T-helper 2 cell treated with Interferon-gamma antibody and Interleukin-4, amounts not matched to agents 100 ng/mL and 5 ng/mL, for 36 hours (primary cell): ENCODE measurements at places on chromosomes 3 and 15. TPM values are rescaled to one million over a fixed set of nuclear protein-coding genes. Genes with fewer than 3 reads are reported as not detected.

Gene LRRC2
- total RNA-seq: 0.09 TPM in 1 of 2 replicates, not detected in the other

Gene TLR9
- 0.25 TPM in 1 of 2 replicates, not detected in the other for total RNA-seq

Gene TMCO5A
- not detected in 2 replicates for total RNA-seq

Gene MTMR10
- 19.1 and 22.9 TPM in 2 replicates for total RNA-seq

Gene CCR9
- not detected in 2 replicates for total RNA-seq

Gene DCLK3
- total RNA-seq: not detected in 2 replicates

Gene PYGO1
- not detected in 2 replicates for total RNA-seq

Gene LRIG1
- total RNA-seq: 33.9 and 34.2 TPM in 2 replicates

Gene SLC41A3
- total RNA-seq: 20.6 and 25.1 TPM in 2 replicates

Gene SLC28A1
- not detected in 2 replicates for total RNA-seq

Gene PARP14
- 96.4 and 101 TPM in 2 replicates for total RNA-seq

Gene UBXN7
- 47.9 and 49.7 TPM in 2 replicates for total RNA-seq

Gene TMEM207
- not detected in 2 replicates for total RNA-seq

Gene CHRD
- total RNA-seq: not detected in 2 replicates

Gene MAP6D1
- 0.57 and 1.4 TPM in 2 replicates for total RNA-seq

Gene CEP97
- total RNA-seq: 22.0 and 22.3 TPM in 2 replicates

Gene MST1R
- 2.1 and 3.2 TPM in 2 replicates for total RNA-seq

Gene SERPINI2
- total RNA-seq: not detected in 2 replicates

Gene DENND4A
- 31.2 and 32.1 TPM in 2 replicates for total RNA-seq

Gene ZBED2
- total RNA-seq: 13.1 and 14.2 TPM in 2 replicates

Gene GABRR3
- total RNA-seq: 0.05 TPM in 2 replicates

Gene RARB
- total RNA-seq: not detected in 2 replicates
